H9 (cell line): ENCODE measurements at places on chromosomes 4 and X. TPM values are rescaled to one million over a fixed set of nuclear protein-coding genes. Genes with fewer than 3 reads are reported as not detected.

DNA sequence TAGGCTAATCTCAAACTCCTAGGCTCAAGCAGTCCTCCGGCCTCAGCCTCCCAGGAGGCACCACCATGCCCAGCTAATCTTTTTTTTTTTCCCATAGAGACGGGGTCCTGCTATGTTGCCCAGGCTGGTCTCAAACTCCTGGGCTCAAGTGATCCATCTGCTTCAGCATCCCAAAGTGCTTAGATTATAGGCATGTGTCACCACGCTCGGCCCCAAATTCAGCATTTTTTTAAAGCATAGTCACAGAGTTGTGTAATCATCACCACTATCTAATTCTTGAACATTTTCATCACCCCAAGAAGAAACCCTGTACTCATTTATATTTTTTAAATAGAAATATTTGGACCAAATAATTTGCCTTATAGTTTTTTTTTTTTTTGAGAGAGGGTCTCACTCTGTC lies 10.3 kb downstream of the CENPI start:
- DNase-seq: no peak

DNA sequence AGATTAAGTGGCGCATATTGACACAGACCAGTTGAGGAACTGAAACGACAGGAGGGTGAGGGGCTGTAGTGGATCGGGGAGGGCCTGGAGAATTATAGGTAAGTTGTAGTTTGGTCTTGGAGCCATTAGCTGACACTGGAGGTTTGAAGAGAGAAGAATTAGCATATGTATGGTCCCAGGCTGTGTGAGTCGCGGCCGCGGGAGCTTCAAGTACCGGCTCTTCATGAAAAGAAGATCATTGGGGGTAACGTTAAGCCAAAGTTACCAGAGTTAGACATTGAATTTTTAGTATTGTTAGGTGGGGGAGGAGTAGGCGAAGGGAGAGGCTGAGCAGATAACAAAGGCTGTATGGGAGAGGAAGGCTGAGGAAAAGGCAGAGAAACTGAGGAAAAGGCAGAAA lies 56.5 kb downstream of the ZNF674 start:
- peak; percentile 37 for DNase-seq

- no peak for DNase-seq
These were observed 4.2 kb upstream of the CXCL1 start for GRCh38 chr4:73864961-73865360.

DNA sequence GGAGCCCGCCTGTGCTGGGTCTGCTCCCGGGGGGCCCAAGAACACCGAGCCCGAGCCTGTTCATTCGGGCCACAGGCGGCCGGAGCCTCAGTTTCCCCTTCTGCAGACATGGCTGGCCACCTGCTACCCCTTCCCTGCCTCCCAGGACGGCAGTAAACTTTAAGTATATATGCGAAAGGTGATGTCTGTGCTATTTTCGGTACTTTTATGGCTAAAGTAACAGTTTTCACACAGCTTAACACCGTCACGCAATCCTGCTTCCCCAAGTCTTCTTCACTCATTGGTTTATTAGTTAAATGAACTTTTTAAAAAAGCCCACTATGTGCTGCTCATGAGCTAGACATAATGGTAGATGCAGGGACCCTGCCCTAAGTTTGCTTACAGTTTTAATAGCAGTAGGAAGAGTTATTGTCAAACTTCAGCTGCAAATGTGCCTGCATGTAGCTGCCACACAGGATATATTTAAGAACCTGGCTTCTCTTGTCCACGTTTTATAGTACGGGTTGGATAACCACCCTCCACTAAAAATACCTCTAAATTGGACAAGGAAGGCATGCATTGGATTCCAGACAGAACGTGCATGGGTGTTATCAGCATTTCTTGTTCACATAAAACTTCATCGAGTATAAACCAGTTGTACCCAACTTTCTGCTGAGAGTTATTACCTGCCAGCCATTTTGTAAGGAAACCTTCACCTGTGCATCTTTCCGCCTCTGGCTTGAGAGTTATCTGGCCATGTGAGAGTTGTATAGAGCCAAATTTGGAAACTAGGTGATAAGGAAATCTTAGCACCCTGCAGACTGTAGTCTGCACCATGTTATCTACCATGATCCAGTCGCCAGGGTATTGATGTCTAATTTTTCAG lies 741 bp downstream of the ANAPC4 start:
- no peak for DNase-seq

DNA sequence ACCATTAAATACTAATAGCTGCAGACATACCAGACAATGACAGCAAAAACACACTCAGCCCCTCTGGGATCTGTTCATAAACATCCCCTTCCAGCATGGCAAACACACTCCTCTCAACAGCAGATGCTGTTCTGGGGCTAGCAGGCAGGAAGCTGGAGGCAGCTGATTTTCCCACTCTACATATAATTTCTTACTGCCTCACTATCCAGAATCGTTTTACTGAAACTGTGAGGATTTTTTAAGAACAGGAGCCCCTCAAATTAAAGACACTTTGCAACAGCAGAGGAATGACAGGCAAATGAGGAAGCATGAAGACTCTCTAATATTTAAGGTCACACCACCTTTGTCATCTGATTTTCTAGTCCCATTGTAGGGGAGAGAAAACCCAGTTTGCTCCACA lies 2.2 kb downstream of the MAPK10 start:
- DNase-seq: no peak

- DNase-seq: no peak
These were observed 54.1 kb upstream of the AP1S2 start for GRCh38 chrX:15908603-15909290.

- DNase-seq: no peak
These were observed 55.3 kb upstream of the PRPS1 start for GRCh38 chrX:107573016-107573415.

Gene GRPR
- total RNA-seq: 27.3 and 28.8 TPM in 2 replicates

DNA sequence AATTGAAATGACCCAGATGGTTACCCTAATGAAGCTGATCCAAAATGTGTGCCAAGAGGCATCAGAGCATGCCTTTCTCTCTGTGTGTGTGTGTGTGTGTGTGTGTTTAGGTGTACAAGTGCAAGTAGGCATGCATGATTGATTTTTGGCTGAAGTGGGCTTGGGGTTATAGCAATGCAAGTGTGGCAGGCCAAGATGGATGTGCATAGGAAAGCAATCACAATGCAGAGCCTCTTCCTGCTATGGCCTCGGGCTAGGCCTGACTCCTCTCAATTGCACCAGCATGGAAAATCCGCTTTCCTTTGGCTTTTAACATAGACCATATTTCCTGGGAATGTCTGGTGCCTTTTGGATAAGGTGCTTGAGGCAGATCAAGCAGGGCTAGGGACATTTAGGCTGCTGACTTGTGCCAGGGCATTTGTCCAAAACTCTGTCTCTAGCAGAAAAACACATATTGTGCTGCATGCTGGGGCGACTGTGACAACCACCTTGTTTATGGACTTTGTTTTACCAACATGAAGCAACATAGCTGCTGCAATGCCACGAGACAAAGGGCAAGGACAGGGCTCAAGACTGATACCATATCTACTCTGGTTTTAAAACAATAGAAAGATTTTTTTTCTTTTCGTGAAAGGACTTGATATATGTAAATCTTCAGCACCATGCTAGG lies 395.7 kb downstream of the RAPGEF2 start:
- DNase-seq: no peak

DNA sequence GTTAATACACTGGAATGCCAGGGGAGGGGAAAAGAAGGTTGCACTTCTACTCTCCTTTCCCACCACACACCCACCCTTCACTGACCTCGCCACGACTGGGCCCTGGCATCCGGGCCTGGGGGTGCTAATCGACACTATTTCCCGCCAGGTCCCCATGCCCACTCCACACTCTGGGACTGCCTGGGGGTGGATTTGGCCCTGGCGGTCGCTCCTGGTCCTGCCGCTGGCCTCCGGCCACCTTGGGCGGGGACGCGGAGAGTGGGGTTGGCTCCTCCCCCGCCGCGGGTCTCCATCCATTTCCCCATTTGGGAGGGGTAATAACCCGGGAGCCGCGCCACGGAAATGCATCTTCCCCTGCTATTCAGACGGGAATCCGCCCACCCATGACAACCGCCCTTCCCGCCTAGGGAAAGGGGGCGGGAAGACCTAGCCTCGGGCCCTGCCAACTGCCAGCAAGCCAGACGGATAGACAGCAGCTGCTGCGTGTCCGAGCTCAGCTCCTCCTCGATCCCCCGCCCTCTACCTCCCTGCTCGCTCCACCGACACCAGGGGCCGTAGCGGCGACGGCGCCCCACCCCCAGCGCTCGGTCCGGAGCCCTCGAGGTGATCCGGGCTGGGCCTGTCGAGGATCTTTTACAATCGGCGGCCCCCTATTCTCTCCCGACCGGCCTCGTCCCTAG lies 78.1 kb downstream of the RLIM start:
- DNase-seq: peak; percentile 69

GRCh38 chr4:37892641-37893040 lies 1.8 kb downstream of the TBC1D1 start:
- DNase-seq: no peak

DNA sequence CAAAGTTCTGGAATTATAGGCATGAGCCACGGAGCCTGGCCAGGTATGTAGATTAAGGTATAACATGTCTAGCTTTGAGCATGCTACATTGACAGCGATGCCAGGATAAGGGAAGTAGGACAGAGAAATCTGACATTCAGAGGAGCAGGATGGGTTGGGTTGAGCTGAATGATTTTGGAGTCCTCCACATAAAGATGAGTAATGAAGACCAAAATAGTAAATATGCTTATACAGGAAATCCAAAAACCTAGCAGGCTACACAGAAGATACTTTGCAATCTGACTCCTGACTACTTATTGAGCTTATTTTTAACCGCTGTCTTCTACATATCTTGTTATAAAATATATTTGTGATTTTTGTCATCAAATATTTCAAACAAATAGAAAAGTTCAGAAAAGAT lies 69.7 kb downstream of the PDGFC start:
- no peak for DNase-seq

GRCh38 chrX:111447298-111447697 lies 35.3 kb upstream of the DCX start:
- DNase-seq: peak; percentile 57

DNA sequence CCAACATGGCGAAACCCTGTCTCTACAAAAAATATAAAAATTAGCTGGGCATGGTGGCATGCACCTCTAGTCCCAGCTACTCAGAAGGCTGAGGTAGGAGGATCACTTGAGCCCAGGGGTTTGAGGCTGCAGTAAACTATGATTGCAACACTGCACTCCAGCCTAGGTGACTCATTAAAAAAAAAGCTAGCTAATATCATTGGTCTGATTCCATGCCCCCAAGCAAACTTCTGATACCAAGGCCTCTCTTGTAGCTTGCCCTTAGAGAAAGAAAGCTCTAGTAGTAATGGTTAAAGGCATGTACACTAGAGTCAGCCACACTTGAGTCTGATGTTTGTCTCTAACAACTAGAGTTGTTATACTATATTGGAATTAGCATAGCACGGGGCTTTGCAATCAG lies 32.6 kb upstream of the PHF8 start:
- no peak for DNase-seq

Gene GPC3
- 106 and 108 TPM in 2 replicates for total RNA-seq

- no peak for DNase-seq
These were observed 55.9 kb downstream of the NPNT start for GRCh38 chr4:105951198-105951597.

Gene P2RY10
- not detected in 2 replicates for total RNA-seq

- no peak for DNase-seq
These were observed 329.1 kb downstream of the FBXW7 start for GRCh38 chr4:152206646-152207377.

- no peak for DNase-seq
These were observed 262.2 kb upstream of the TTC29 start for GRCh38 chr4:147207911-147208310.

GRCh38 chr4:165874791-165875371 lies 1.8 kb downstream of the TLL1 start:
- DNase-seq: peak; percentile 67

GRCh38 chr4:157045507-157046127 lies 30.3 kb upstream of the GLRB start:
- DNase-seq: peak; percentile 42

Gene CTSO
- 0.81 and 1.1 TPM in 2 replicates for total RNA-seq

DNA sequence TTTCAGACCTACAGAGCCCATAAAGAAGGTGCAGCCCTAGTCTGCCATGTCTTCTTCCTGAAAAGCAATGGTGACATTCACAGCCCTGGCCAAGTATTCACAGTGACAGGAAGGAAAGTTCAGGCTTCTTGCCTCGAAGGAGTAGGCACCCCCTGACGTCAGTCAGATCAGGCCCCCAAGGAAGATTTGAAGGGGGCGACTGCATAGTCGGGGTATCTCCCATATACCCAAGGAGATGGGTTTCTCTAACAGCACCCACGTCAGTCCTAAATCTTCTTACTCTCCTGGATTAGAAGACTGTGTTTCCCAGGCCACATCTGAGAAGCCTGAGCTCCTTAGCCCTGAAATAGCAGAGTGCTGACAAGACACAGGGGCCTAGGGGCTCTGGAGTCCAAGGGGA lies at the start of gene PPEF2:
TSS of gene PPEF2 (minus strand) at position 101 of the 400 bp plus-strand sequence. CDS start 6,127 bp downstream, outside the sequence.
- DNase-seq: no peak

DNA sequence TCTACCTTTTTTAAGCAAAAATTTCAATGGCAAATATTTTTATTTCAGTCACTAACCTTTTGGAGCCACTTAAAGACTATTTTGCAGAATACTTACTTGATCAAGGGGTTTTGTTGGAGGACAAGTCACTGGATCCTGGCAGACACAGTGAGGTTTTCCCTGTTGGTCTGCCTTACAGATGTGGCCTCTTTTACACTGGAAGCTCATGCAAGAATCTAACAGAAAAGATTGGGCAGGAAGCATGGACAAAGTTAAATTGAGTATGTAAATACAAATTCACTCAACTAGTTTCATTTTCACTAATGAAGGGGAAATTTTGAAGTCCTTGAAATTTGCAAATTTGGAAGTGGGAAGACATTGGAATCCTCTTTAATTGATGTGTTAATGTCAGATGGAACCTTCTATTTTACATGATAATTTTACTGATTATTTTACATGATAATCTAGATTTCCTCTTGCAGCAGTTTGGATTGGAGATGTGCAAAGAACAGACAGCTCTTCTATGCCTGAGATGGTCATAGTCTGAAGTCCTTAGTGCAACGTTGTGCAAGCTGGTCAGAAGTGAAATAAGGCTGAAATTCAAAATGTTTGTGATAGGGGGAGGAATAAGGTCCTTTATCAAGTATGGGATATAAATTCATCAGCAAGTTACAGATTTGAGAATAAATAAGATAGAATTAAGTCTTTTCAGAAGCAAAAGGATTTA lies 38.4 kb downstream of the SPARCL1 start:
- DNase-seq: no peak

Gene RBM47
- total RNA-seq: 70.3 and 75.9 TPM in 2 replicates

GRCh38 chrX:110228453-110228852 lies 89.4 kb downstream of the AMMECR1 start:
- DNase-seq: no peak

GRCh38 chr4:23477905-23478304 lies 411.9 kb downstream of the PPARGC1A start:
- DNase-seq: no peak

GRCh38 chr4:185932491-185932890 lies 120.5 kb upstream of the SORBS2 start:
- no peak for DNase-seq

DNA sequence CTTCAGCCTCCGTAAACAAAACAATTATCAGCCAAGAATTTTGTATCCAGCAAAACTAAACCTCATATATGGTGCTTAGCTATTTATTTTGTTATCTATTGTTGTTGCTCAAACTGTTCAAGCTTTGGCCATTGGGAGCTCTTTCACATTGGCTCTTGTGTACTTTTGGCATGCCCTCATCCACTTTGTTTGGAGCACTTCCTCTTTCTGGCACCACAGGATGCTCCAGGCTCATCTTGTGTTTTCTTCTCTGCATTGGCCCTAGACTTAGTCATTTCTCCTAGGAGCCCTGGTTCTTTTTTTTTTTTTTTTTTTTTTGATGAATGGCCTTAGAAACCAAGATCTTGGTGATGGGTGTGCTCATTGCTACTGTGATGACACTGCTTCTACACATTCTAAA lies 74.5 kb downstream of the DIPK2B start:
- DNase-seq: no peak

- no peak for DNase-seq
These were observed 37.7 kb upstream of the LRBA start for GRCh38 chr4:151052785-151053184.
